Activated naive CD8-positive, alpha-beta T cell treated with anti-CD3 and anti-CD28 coated beads for 36 hours (primary cell): ENCODE measurements at places on chromosomes 4 and X. TPM values are rescaled to one million over a fixed set of nuclear protein-coding genes. Genes with fewer than 3 reads are reported as not detected.

RAB9A gene
- total RNA-seq = 36.4 TPM

CDKL2 gene
- total RNA-seq = 0.60 TPM

DNA sequence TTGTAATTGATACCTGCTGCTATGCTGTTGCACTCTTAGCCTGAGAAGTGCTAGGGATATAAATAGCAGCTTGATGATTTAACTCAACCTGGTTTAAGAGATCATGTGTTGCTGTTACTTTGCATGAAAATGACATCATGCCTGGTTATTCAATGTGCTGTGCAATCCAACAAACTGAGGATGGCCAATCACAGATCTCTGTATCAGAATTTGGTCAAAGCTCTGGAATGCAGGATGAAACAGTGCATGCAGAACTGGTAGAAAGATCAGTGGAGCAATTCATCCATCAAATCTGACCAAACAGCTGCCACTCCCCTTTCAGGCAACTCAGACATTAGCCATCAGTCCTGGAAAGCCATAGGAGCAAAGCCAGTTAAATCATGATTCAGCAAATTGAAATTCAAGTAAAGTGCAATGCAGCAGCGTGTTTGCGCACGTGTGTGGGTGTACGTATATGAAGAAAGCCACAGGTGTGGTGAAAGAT is 160.3 kb upstream of the RASGEF1B start:
- DNase-seq = no peak

- DNase-seq = no peak
Observed at GRCh38 chr4:87014284-87014782, 79.5 kb downstream of the AFF1 start.

DNA sequence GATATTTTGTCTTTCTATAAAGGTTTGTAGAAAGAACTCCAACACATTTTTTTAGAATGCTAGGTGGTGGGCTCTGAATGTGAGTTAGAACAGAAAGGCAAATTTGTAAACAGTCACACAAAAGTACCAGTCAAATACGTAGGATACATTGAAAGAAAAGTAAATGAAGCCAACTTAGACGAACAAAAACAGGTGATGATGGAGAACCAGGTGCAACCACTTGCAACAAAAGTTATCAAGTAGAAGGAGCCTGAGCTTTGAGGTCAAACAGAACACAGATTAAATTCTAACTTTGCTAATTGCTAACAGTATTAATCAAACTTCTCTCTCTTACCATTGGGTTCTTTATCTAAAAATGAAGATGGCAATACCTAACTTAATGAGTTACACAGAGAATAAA is 62.7 kb upstream of the DAPP1 start:
- DNase-seq = no peak
